ENCODE measurements at places on chromosomes 3 and 15.

GRCh38 chr15:99502182-99502581, 63.6 kb upstream of the MEF2A start:
- no peak for DNase-seq

- no peak for DNase-seq
Observed at GRCh38 chr3:48784426-48785120, 63.1 kb downstream of the PRKAR2A start.

GRCh38 chr15:70099967-70100473, 2.3 kb upstream of the TLE3 start:
- no peak for DNase-seq

DNA sequence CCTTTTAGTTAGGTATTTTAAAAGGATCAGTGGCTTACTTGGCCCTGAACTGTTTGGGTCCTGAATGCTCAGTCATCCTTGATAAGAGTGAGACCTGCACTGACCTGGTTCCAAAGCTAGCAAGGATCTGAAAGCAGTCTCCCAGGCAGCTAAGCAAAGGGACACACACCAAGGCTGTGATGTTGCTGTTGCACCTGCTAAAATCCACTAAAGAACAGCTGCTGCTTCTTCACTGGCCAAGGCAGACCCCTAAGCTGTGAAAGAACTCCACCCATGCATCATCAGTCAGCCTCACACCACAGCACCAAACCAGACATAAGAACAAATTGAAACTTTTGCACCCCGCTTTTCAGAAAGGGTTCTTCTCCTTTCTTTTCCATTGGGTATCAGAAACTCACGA, 213.4 kb upstream of the STT3B start:
- DNase-seq, result no peak

GRCh38 chr3:83649692-83650091, 1309.1 kb upstream of the CADM2 start:
- DNase-seq, result no peak

DNA sequence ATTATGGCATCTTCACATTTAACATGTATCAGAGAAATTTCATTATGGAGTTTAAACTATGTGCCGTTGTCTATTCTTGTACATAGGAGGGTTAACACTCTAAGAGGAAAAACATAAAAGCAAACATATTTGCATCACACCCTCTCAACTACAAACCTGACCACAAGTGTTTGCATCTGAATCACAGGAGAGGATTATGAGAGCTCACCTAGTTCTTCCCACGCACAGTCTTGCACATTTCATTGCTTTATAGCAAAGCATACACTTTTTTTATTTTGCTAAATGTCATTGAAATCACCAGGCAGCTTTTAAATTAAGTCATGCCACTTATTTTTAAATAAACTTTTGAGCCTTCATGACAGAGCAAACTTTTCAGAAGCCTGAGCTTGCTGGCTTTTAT, 12.5 kb downstream of the TRAT1 start:
- DNase-seq, result no peak

DNA sequence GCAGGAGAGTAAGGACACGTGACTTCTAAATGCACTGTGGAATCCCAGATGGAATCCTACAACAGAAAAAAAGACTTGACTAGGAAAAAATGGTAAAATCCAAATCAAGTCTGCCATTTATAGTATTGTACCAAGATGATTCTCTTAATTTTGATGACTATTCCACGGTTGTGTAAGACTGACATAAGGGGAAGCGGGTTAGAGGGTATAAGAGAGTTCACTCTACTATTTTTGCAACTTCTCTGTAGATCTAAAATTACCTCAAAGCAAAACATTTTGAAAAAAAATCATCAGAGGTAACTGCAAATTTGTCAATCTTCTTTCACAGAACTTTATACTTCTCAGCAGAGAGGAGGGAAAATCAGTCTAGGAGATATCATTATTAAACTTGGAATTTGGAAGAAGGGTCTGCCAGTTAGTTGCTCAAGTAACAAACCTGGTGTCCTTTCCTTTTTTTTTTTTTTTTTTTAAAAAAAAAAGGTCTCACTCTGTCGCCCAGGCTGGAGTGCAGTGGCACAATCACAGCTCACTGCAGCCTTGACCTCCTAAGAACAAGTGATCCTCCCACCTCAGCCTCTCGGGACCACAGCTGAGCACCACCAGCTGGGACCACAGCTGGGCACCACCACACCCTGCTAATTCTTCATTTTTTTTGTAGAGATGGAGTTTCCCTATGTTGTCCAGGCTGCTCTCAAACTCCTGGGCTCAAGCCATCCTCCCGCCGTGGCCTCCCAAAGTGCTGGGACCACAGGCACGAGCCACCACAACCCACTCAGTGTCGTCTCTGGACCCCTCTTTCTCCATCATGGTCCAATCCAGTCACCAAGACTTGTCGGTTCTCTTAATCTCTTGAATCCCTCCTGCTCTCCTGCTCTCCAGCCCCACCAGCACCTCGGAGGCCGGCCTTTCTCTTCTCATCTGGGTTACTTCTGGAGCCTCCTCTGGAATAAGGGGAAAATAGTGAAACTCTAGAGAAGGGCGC, 14.9 kb upstream of the HES1 start:
- DNase-seq, result no peak

DNA sequence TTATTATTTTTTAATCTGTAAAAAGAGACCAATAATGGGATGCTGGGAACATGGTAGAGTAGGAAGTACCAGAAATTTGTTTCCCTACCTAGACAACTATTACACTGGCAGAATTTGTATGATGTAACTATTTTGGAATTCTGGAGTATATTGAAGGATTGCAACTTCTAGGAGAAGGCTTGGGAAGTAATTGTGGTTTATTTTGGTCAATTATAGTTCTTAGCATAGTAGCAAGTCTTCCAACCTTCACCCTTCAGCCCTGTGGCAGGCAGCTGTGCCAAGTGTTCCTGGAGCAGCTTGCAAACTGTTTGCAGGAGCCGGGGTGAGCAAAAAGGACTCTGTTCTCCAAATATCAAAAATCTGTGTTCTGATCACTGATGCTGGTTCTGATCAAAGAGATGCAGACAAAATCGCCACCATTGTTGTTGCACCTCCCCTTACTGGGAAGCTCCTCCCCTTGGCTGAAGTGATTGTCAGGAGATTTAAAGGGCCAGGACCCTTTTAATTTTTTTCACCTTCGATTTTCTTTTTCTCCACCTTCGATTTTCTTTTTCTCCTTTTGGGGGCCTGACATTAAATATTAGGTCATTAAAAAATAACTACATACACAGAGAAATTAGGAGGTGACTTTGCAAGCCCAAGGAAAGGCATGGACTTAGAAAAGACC, 363.3 kb downstream of the SLC9A9 start:
- DNase-seq, result no peak

GRCh38 chr3:194494951-194495374, 8.2 kb upstream of the ATP13A3 start:
- DNase-seq, result no peak
